ENCODE measurements at places on chromosomes 5 and 9.

- no peak for DNase-seq
- no peaks in the 10 kb centered on the region for H3K36me3 ChIP-seq
- no peak overlapping the region for H3K27ac ChIP-seq
- no peak overlapping the region for H3K4me3 ChIP-seq
Measured at GRCh38 chr9:1995084-1995483, 20.1 kb upstream of the SMARCA2 start.

DNA sequence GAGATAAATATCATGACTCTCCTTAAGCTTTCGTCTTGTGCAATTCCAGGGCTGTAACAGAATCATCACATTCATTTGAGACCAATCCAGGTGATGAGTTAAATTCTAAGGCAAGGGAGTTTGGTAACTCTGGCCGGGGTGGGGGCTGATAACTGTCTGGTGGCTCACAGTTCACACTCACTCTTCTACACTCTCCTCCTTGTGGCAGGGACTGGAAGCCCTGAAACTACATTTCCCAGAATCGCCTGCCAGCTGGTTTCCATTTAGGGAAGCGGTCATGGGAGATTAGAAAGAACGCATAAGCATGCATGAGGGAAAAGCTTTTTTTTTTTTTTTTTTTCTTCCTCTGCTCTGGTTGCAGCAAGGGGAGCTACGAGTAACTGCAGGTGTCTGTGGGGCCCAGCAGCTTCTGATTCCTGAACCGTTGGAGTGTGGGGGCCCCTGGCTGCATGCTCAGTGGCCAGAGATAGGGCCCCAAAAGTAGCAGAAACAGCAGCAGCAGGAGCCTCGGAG lies 154.8 kb upstream of the TBC1D2 start:
- no peak overlapping the region for H3K27ac ChIP-seq
- H3K36me3 ChIP-seq = no peaks in the 10 kb centered on the region
- DNase-seq = no peak

- H3K4me3 ChIP-seq = no peak overlapping the region
- peaks cover 44% of the 10 kb centered on the region for H3K4me1 ChIP-seq
- no peak for DNase-seq
- H3K27ac ChIP-seq = no peak overlapping the region
- H3K36me3 ChIP-seq = no peaks in the 10 kb centered on the region
Measured at GRCh38 chr5:40601198-40601868, 78.4 kb upstream of the PTGER4 start.

GRCh38 chr9:137971477-137972138 lies 94.0 kb downstream of the CACNA1B start:
- no peak overlapping the region for H3K4me3 ChIP-seq
- no peak overlapping the region for H3K27ac ChIP-seq
- H3K4me1 ChIP-seq = no peaks in the 10 kb centered on the region
- DNase-seq = no peak
- H3K27me3 ChIP-seq = no peaks in the 10 kb centered on the region
- H3K36me3 ChIP-seq = no peaks in the 10 kb centered on the region

GRCh38 chr9:9523476-9524139 lies 1089.2 kb downstream of the PTPRD start:
- H3K27ac ChIP-seq = no peak overlapping the region
- no peaks in the 10 kb centered on the region for H3K4me1 ChIP-seq
- no peaks in the 10 kb centered on the region for H3K36me3 ChIP-seq

DNA sequence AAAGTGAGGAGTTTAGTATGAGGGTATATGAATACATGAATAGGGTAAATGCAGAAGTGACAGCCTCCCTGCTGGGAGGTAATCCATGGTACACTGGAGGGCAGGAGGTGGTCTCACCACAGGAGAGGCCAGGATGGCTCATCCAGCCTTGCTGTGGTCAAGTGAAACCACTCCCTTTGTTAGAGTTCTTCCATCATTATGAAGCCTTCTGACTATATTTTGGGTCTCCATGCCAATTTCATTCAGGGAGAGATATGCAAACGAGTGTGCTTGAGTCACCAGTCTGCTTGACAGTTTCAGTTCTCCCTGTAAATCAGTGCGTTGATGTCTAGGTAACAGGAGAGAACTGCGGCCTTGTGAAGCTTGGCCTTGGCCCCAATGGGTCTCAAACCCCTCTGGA lies 16.4 kb downstream of the PPP3R2 start:
- no peak for DNase-seq
- H3K4me1 ChIP-seq = peaks cover 6% of the 10 kb centered on the region
- no peak overlapping the region for H3K27ac ChIP-seq
- H3K36me3 ChIP-seq = no peaks in the 10 kb centered on the region
- H3K4me3 ChIP-seq = no peak overlapping the region

DNA sequence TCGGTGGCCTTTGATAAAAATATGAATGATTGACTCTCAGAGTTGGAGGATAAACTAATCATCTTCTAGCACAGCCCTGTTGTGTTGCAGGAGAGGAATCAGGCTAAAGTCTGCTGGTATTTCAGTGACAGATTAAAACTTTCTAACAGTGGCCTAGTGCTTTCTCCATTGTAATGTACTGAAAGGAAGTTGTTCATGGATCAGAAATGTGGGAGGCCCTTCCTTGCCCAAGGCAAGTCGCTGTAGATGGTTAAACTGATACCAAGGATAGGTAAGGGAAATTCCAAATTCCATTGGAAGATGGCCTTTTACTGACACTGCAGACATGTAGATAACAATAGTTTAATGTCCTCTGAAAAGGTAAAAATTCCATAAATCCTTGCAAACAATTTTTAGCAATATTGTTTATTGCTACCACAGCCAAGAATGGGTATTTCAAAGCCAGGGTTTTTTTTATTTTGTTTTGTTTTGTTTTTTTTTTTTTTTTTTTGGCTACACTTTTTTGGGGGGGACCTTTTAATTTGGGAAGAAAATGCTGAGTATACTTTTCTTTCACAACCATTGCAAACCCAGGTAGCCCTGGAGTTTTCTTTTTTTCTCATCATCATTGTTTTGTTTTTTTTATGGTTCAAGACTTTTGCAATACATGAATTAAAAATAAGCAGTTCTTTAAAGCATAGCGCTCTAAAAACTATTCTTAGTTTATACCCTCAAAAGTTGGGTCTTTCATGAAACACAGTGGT lies 35.5 kb downstream of the WDR36 start:
- H3K4me3 ChIP-seq = no peak overlapping the region
- peaks cover 17% of the 10 kb centered on the region for H3K4me1 ChIP-seq
- no peak overlapping the region for H3K27ac ChIP-seq
- H3K27me3 ChIP-seq = no peaks in the 10 kb centered on the region
- peaks cover 52% of the 10 kb centered on the region for H3K36me3 ChIP-seq

- H3K36me3 ChIP-seq = peaks cover 7% of the 10 kb centered on the region
Measured at GRCh38 chr5:160075073-160075472, 44.2 kb downstream of the PWWP2A start.

DNA sequence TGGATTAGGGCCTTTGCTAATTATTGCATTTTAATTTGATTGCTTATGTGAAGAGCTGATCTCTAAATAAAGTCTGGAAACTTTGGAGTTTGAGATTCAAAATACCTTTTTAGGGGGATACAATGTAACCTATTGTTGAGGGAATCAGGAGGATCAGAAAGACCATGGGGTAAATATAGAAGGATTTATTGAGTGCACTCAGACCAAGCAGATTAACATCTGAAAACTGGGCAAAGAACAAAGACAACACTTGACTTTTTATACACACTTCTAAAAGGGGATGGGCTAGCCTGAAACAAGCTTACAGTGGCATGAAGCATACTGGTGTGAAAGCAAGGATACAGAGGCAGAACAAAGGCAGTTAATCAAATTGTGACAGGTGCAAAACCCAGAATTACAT lies 174.3 kb downstream of the MRPS30 start:
- no peaks in the 10 kb centered on the region for H3K36me3 ChIP-seq
- H3K27ac ChIP-seq = no peak overlapping the region
- H3K27me3 ChIP-seq = no peaks in the 10 kb centered on the region
- no peak overlapping the region for H3K4me3 ChIP-seq

DNA sequence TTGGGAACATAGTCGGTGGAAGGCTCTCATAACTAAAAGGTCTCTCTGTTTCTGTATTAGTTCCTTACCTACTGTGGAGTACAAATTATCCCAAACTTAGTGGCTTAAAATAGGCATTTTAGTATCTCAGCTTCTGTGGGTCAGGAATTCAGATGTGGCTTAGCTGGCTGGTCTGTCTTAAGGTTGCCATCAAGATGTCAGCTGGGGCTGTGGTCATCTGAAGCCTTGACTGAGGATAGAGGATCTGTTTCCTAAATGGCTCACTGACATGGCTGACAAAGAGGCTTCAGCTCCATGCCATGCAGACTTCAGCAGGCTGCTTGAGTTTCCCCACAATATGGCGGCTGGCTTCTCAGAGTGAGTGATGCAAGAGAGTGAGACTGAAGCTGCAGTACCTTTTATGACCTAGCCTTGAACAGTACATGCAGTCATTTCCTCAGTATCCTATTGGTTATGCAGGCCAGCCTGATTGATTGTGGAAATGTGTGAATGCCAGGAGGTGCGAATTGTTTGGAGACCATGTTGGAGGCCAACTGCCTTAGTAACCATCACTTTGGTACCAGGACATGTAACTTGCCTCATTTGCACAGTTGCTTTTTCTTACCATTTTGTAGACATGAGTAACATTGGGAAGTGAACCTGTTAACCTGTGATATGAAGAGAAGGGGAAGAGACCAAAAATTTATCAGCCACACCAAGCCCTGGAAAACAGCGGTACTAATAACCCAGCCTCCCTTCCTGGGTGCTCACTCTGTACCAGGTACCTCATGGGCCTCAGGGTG lies 152.8 kb upstream of the IER5L start:
- peaks cover 19% of the 10 kb centered on the region for H3K4me1 ChIP-seq
- H3K36me3 ChIP-seq = no peaks in the 10 kb centered on the region
- DNase-seq = no peak
- no peak overlapping the region for H3K4me3 ChIP-seq
- no peak overlapping the region for H3K27ac ChIP-seq

DNA sequence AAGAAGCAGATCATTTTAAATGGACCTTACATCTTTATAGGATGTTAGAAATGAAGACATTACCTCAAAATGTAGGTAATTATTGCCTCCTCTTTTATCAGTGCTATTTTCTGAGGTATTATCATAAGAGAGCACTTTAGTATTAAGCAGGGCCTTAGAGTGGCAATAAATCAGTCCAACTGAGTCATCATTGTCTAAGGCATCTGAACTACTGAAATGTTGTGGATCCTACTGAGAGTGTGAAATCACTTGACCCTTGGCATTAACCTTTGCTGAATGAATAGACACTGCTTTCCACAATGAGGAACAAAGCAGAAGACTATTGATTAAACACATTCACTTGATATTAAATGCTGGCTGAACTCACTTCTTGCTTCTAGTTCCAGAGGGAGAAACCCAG lies 224.6 kb upstream of the ARRDC3 start:
- no peaks in the 10 kb centered on the region for H3K4me1 ChIP-seq
- H3K36me3 ChIP-seq = no peaks in the 10 kb centered on the region
- H3K27ac ChIP-seq = no peak overlapping the region
- H3K27me3 ChIP-seq = no peaks in the 10 kb centered on the region
- no peak overlapping the region for H3K4me3 ChIP-seq

GRCh38 chr9:127568971-127569885 lies 42.8 kb upstream of the STXBP1 start:
- no peaks in the 10 kb centered on the region for H3K27me3 ChIP-seq
- peak; percentile 76 for DNase-seq
- peak overlapping the region; percentile 79 for H3K4me3 ChIP-seq
- peaks cover 39% of the 10 kb centered on the region for H3K4me1 ChIP-seq
- peak overlapping the region; percentile 84 for H3K27ac ChIP-seq
- H3K36me3 ChIP-seq = no peaks in the 10 kb centered on the region

GRCh38 chr5:38728029-38728428 lies 117.8 kb upstream of the OSMR start:
- no peak overlapping the region for H3K4me3 ChIP-seq
- H3K4me1 ChIP-seq = peaks cover 2% of the 10 kb centered on the region
- H3K27me3 ChIP-seq = no peaks in the 10 kb centered on the region

- no peak overlapping the region for H3K27ac ChIP-seq
Measured at GRCh38 chr9:8838136-8838535, 1038.6 kb upstream of the DMAC1 start.

DNA sequence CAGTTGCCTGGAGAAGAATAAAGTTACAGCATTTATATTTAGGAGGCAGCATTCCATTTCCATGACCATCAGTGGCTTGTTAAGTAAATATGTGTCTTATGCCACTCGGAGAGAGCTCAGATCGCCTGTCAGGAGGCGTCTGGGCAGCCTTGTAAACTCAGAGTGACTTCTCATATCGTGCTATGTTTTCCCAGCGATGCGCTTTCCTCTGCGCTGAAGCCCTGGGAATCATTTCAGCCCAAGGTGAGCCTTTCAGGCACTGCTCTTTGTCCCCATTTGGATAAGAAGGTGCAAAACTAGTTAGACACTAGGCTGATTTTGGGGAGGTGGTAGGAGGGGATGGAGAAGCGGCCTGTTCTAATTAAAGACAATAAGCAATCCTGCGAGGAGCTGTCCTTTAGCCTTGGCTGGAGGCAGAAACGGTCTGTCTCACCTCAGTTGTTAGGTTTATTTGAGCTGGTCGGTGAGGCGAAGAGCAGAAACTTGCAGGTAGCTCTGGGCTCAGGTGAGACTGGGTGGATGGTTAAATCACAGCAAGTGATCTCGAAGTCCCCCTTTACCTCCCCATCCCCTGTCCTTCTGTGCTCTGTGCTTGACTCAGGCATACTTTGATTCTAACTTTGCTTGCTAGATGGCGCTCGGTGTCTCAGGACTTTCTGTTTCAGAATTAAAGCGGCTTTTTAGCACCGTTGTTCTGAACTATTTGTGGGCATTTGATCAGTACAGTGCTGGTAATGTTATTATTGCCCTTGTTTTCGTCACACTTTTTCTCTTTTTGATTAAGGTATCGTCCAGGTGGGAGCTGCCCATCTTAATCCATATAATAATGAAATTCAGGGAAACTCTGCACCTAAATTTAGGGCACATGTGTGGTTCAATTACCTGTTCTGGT lies 24.6 kb downstream of the NR2F1 start:
- H3K27me3 ChIP-seq = peaks cover 75% of the 10 kb centered on the region
- no peak overlapping the region for H3K4me3 ChIP-seq
- no peak overlapping the region for H3K27ac ChIP-seq
- H3K36me3 ChIP-seq = no peaks in the 10 kb centered on the region
- no peak for DNase-seq

DNA sequence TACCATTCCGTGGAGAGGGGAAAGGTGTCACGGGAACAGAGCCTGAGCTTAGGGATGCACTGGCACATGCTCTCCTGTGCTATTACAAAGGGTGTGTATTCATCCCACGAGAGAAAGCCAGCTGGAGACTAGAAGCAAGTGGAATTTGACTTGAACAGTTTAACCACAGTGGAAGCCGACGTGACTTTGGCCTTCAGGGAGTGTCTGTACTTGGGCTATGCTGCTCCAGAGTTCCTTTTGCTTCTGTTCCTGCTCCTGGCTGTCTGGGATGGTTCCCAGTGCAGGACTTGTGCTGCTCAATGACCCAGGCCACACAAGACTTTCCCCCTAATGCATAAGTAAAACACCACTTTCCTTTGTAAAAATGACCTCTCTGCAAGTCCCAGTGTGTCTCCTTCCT lies 7.9 kb upstream of the NFIL3 start:
- peaks cover 3% of the 10 kb centered on the region for H3K27me3 ChIP-seq
- H3K36me3 ChIP-seq = no peaks in the 10 kb centered on the region
- no peak overlapping the region for H3K4me3 ChIP-seq
- DNase-seq = no peak

GRCh38 chr5:56123531-56124243 lies 109.4 kb downstream of the ANKRD55 start:
- no peaks in the 10 kb centered on the region for H3K27me3 ChIP-seq
- no peak overlapping the region for H3K27ac ChIP-seq
- peaks cover 9% of the 10 kb centered on the region for H3K36me3 ChIP-seq
